Stimulated activated CD4-positive, alpha-beta T cell treated with anti-CD3 and anti-CD28 coated beads, Interleukin-4, amount 100 ng/mL, for 24 hours (primary cell): ENCODE measurements at places on chromosomes 1 and 21.

- DNase-seq = no peak
These were observed 82.8 kb downstream of the DYRK1A start for GRCh38 chr21:37449302-37449937.

DNA sequence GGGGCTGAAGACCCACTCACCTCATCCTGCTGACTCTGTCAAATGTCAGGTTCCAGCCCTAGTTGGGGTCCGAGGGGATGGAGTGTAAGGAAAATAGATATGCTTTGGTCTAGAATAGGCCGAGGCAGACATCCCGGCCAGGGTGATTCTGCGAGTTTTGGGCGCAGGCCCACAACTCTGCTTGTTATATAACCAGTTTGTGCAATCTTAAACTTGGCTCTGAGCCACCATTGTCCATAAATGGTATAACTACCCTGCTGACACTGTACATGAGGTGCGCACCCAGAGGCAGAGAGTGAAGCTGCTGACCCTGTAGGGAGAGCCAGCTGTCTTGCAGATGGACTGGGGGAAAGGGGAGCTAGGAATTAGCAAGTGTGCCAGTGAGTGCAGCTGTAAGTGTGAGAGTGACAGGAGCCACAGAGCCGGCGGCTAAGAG is 1388.8 kb downstream of the AMY1C start:
- DNase-seq = no peak

- no peak for DNase-seq
These were observed 86.6 kb upstream of the C1orf87 start for GRCh38 chr1:60160141-60160540.

- no peak for DNase-seq
These were observed 24.6 kb upstream of the ADARB1 start for GRCh38 chr21:45049714-45050344.

DNA sequence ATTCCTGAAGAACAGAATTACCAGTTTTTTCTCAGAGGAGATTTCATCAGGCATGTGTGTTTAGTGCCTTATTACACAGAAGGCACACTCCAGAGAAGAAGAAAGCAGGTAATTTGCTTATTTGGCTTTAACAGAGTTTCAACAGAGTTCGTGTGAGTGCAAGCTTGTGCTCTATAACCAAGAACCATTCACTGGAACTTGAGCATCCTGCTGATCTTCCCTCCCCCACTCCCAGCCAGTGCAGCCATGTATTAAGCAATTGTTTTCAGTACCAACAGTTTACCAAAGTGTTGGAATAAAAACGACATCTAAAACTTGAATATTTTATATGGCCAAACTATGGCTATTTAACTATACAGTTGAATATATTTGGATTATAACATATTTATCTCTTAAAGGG is 4.3 kb downstream of the MGST3 start:
- no peak for DNase-seq

DNA sequence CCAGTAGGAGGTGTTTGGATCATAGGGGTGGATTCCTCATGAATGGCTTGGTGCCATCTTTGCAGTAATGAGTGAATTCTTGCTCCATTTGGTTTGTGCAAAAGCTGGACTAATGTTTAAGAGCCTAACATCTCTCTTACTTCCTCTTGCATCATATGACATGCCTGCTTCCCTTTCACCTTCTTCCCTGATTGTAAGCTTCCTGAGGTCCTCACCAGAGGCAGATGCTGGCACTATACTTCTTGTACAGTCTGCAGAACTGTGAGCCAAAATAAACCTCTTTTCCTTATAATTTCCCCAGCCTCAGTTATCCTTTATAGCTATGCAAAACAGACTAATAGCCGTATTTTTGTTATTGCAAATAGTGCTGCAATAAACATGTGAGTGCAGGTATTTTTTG is 8.1 kb downstream of the PRSS38 start:
- DNase-seq = no peak

- DNase-seq = no peak
These were observed 185.6 kb downstream of the TOMM20 start for GRCh38 chr1:234942879-234943506.

DNA sequence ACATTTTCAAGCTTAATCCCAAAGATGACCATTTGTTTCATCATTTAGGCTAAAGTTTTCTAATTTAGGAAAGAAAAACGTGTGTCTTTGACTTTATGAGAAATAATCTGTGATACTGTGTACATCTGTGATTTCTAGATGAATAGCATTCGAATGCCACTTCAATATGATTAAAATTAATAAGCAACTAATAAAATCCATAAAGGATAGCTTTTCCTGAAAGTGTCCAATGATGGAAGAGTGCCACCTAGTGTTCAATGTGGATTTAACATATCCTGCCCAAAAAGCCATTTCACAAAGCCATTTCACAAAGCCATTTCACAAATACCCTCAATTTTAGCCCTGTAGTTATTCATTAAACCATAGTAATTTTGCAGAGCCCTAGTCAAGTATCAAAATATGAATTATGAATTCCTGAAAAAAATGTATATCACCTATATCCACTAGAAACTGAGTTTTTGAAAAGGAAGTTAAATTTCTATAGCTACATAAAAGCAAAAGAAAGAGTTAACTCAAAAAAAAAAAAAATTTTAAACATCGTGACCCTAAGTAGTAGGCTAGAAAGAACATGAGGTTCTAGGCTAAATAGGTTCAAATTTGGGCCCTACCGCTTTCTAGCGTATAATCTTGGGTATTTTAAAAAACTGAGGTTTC is 19.1 kb downstream of the NME7 start:
- peak; percentile 47 for DNase-seq

- no peak for DNase-seq
These were observed 42.0 kb downstream of the GNG12 start for GRCh38 chr1:67791261-67791660.

DNA sequence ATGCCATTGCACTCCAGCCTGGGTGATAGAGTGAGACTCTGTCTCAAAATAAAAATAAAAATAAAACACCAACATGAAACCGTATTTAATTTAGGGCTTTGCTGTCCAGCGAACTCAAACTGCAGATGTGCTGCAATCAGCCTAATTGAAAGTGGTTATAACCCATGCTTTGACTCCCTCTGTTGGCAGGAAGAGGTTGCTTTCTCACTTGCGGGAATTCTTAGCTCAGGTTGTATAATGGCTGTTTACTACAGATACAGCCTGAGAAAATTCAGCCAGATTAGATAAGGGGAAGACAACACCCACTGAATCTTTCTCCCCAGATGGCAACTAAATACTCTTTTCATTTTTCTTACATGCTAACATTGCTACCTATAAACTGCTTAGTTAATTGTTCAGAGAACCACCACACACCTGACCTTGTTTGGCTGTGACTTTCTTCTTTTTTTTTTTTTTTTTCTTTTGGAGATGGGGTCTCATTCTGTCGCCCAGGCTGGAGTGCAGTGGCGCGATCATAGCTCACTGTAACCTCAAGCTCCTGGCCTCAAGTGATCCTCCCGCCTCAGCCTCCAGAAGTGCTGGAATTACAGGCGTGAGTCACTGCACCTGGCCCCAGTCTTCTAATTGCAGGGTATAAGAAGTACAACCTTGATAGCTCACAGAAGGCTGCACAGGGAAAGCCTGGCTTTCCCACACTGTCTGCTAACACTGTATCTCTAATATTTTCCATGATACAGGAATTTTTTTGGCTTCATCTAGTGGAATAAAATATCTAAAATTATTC is 34.6 kb downstream of the DNTTIP2 start:
- peak; percentile 49 for DNase-seq

DNA sequence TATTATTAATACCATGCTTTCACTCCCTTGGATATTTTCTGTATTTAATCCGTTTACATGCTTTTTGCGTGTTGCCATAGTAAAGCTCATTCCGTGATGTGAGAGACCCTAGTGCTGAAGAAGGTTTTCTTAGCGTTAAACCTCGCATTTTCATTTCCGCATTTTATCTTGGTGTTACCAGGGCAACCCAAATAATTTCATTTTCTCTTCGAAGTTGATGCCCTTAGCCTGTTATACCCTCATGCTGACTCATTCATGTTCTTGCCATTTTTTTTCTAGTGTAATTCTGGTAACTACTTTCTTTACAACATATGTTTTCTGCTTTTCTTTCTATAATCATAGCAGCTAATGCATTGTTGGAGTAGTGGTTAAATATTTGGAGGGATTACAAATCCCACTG is 37.2 kb downstream of the LRRC8C start:
- DNase-seq = no peak

- DNase-seq = no peak
These were observed 184.6 kb downstream of the LMO4 start for GRCh38 chr1:87513255-87513654.

GRCh38 chr1:52400131-52400530 is 4.1 kb downstream of the ORC1 start:
- DNase-seq = no peak

DNA sequence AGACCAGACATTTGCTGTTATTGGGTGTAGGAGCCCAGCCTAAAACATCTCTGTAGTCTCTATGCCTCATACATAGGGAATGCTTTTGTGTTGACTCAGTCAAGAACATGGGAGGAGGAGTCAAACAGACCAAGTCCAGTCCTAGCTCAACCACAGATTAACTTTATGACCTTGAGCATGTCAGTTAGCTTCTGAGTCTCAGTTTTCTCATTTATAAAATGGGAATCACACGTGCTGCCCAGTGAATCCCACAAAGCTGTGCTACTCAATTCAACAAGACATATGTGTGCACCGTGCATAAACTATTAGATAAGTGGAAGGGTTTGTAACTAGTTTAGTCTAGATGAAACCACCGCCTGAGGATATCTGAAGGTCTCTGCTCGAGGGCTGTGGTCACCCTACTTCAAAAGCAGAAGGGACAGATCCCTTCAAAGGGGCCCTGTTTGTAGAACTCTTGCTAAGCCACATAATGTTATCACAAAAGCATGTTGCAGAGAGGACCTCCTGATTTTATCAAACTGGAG is 109.5 kb upstream of the NFIA start:
- DNase-seq = no peak

- no peak for DNase-seq
These were observed 34.0 kb downstream of the MEGF6 start for GRCh38 chr1:3577300-3577699.

DNA sequence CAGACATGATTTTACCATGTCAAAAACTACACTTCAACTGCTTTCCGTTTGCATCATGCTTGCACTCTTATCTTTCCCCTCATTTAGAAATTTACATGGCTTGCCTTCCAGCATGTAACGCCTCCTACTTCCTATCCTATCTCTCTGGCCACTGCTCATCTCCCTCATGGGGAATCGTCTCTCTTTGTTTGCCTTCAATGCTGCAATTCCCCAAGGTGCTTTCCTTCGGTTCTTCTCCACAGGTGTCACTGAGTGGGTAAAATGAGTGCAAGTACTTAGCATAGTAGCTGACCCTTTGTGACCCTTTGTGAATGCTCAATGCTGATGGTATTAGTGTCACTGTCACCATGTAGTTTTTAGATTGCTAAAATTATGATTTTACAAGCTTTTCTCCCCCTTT is 63.1 kb downstream of the APP start:
- DNase-seq = no peak

DNA sequence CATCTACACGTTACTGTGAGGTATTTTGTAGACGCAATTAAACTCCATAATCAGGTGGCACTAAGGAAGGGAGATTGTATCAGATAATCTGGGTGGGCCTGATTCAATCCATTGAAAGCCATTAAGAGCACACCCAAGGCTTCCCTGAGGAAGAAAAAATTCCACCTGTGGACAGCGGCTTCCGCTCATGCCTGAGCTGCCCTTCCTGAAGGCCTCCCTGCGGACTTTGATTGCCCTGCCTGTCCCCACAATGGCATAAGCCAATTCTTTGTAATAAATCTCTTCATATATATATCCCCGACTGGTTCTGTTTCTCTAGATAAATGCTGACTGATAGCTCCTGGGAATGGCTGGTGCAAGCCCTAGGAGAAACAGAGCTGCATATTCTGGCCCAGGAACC is 138.3 kb downstream of the TGFBR3 start:
- DNase-seq = no peak

GRCh38 chr21:44730028-44730395 is 18.6 kb upstream of the TSPEAR start:
- DNase-seq = no peak

DNA sequence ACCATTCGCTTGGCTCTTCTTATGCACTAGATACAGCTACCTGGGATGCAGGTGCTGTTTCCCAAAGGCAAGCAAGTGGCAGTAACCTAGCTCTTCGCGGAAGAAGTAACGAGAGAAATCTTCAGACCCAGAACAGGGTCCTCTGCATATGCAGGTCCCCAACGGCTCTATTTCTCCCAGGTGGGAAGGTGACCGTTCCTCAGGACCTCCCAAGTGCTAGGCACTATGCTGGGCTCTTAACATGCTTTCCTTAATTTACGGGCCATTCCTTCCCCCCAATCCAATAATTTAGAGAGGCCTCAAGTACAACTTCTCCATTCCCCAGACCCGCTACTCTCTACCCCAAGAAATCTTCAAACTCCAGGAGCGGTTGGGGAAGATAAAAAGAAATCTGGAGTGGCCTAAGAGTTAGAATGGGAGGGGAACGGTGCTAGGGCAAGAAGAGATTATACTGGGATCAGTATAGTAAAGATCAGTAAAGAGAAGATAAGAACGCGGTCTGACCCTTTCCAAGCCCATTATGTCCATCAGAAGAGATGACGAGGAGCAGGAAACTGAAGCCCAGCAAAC is 410 bp downstream of the TXNDC12 start:
- no peak for DNase-seq

GRCh38 chr1:153168686-153169085 is 18.0 kb upstream of the SPRR2G start:
- no peak for DNase-seq

GRCh38 chr1:159780583-159781582 is at the start of gene DUSP23:
TSS of gene DUSP23 (plus strand) at chr1:159780962. CDS start at chr1:159781101, 139 bp downstream.
- peak; percentile 94 for DNase-seq

GRCh38 chr1:162373541-162374260 is 3.0 kb downstream of the SPATA46 start:
- no peak for DNase-seq

DNA sequence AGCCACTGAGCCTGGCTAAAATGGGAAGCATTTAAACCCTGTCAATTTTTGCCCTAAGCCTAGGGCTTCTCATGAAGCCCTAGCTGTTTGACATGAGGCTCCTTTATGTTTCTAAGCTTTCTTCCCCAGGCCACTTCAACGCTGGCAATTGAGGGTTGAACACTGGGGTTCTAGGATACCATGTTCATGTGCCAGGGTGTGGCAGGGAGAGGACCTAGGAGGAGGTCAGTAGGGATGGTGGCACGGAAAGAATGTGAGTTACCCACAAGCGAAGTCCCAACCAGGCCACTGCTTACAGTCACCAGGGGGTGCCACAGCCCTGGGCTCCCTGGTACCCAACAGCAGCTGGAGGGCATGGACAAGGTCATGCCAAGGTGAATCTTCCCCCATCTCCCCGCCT is 90.8 kb upstream of the AJAP1 start:
- DNase-seq = no peak

GRCh38 chr1:237640011-237640671 is 250.6 kb downstream of the ZP4 start:
- DNase-seq = no peak

DNA sequence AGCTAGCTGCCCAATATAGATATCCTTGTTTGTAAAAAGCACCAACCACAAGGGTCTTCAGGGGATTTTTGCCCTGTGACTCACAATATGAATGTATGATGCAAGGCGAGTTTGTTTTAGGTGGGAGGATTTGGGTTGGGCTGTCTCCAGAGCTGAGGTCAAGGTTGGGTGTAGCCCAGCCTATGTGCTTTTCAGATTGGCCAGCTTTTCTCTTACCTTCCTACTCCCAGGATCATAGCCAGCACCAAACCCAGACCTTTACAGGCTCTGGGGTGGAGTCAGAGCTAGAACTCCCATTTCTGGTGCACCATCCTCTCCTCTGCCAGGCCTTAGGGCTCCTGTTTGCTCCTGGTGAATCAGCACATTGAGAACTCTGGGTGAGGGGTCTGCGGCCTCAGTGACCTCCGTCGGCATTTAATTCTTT is 55.6 kb upstream of the GCLM start:
- DNase-seq = no peak
